SHP77 (cell line): ENCODE measurements at places on chromosomes 2 and 18.

GRCh38 chr2:159290289-159290907, 3.9 kb upstream of the WDSUB1 start:
- peak; percentile 34 for DNase-seq

DNA sequence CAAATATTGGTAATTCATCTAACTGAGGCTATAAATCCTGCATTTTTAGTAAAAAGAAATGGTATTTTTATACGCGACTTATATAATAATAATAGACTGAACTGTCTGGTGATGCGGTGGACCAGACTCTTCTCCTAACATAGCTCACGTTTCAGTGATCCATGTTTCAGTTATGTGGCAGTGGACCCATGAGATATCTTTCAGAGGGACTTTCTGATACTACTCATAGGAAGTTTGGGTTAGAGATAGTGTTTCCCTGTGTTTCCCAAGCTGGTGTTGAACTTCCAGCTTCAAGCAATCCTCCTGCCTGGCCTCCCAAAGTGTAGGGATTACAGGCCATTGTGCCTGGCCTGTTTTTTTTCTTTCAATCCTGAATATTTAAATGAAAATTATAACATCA, 59.2 kb downstream of the KCTD1 start:
- no peak for DNase-seq

- DNase-seq = no peak
Measured at GRCh38 chr2:15736396-15737180, 144.9 kb downstream of the DDX1 start.

- DNase-seq = no peak
Measured at GRCh38 chr2:40148334-40148733, 303.6 kb downstream of the SLC8A1 start.

GRCh38 chr18:80126797-80127196, 17.7 kb downstream of the ADNP2 start:
- no peak for DNase-seq

DNA sequence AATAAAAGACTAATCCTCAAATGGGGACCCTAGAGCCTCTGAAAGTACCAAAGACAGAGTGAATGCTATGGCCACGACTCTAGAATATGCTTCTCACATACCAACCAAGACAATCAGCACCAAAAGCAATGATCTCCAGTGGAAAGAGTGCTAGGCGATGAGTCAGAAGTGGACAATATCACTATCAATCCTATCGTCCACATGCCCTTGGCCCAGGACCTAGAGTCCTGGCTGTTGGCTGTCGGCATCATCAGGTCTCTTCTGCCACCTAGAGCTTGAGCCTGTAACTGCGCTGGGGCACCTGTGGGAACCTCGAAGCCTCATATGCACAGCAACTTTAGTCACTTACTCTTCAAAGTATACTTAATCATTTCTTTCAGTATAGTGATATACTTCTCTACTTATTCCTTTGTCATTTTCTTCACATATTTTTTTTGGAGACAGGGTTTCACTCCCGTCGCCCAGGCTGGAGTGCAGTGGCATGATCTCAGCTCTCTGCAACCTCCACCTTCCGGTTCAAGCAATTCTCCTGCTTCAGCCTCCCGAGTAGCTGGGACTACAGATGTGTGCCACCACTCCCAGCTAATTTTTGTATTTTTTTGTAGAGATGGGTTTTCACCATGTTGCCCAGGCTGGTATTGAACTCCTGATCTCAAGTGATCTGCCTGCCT, 29.7 kb downstream of the NOL10 start:
- peak; percentile 46 for DNase-seq

DNA sequence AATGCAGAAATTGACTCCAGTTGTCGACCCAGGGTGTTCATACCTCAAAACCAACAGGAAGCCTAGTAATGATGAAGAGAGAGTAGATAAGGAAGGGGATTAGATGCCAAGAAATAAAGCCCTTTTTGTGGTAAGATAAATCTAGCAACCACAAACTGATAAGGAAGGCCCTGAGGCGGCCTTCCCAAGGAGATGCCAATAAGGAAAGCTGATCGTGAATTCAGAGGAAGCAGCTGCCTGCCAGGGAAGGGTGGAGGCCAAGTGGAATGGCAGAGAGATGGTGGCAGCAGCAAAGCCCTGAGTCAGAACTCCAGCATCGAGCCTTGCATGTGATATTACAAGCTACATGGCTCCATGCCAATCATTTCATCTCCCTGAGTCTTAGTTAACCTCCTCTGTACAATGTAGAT, 126.3 kb downstream of the IRS1 start:
- DNase-seq = no peak

DNA sequence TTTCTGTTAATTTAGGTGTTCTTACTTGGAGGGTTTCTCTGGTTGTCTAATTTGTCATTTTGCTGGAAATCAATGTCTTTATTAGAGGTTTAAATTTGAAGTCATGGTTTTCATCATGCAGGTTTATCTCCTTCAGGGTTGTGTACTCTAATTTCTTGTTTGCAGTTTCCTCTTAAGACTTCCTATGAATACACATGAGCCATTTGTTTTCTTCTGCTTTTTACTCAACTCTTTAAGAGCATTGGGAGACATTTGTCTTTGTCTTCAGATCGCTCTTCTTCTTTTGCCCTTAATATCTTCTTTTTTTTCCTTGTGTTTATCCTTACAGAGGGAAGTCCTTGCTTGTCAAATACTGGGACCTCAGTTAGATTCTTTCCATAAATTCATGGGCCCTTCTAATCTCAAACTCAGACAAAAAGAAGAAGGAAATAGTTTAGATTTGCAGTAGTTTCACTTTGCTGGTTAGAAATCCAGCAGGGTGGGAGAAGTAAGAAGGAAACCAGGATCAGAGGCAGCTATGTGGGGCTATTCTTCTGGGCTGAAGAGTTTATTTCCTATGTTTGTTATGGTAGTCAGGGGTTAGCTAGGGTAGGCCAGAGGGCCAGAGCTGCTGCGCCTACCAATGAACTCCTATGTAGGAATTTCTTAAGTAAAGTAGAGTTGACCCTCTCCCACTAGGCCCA, 176.6 kb downstream of the DYSF start:
- no peak for DNase-seq

DNA sequence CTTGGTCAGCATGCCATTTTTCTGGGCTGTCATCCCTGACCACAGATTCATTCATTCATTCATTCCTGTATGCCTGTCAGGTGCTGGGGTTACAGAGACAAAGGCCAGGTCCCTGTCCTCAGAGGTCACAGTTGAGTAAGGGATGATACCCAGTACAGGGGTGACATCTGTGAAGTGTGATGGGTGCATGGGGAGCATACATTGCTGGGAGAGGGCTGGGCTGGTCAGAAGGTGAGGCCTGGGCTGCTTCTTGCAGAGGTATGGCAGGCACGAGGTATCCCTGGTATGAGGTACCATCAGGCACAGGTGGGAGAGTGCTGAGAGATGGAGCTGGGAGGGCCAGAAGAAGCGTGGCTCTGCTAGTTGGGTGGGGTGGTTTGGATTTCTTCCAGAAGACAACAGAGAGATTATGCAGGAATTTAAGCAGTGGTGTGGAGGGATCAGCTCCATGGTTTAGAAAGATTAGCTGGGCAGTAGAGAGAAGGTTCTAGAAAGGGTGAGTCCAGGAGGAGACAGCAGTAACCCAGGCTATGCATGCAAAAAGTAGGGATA, 181.9 kb upstream of the HAAO start:
- no peak for DNase-seq

DNA sequence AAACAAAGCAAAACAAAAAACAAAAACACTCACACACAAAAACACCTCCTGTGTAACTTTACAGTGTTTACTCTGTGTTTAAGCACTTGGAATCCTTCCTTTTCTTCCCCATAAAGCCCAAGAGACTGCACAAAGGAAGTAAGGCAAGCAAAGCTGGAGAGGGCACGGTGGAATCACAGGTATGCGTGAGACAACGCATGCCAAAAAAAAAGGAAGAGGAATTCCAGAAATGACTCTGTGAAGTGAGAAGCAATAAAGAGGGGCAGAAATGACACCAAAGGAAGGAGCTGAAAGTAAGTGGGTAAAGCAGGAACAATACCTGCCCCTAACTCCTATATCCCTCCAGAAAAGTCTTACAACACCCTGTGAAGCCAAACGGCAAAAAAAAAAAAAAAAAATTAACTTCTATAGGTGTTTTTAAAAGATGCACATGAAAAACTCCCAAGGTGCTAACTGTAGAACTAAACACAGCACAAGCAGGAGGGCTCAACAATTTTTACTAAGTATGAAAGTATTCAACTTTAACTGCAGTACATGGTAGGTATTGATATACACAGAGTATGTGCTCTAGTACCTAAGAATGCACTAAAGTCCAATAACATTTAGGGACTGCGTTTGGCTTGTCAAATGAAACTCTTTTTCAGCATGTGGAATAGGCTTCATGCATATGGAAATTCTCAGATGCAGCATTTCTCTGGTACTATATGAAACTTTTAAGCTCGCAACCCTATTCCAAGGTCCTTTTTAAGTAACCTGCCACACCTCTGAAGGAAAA, 9.1 kb downstream of the RND3 start:
- DNase-seq = no peak

- DNase-seq = no peak
Measured at GRCh38 chr2:58035352-58035751, 11.3 kb upstream of the VRK2 start.

GRCh38 chr2:209726311-209726710, 45.3 kb upstream of the UNC80 start:
- DNase-seq = no peak

DNA sequence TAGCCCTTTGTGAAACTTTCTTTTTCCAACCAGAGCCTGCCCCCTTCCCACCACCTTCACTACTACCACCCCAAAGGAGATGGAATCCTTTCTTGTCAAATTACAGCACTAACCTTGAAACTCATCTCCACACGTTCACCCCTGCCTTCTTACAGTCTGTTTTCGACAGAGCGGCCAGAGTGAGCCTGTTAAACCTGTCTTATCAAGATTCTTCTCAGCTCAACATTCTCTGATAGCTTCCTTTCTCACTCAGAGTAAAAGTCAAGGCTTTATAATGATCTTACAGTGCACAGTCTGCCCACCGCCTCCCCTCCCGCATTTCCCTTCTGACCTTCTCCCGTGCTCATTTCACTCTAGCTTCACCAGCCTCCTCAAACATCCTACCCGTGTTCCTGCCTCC, 56.0 kb downstream of the ARHGAP25 start:
- DNase-seq = no peak

DNA sequence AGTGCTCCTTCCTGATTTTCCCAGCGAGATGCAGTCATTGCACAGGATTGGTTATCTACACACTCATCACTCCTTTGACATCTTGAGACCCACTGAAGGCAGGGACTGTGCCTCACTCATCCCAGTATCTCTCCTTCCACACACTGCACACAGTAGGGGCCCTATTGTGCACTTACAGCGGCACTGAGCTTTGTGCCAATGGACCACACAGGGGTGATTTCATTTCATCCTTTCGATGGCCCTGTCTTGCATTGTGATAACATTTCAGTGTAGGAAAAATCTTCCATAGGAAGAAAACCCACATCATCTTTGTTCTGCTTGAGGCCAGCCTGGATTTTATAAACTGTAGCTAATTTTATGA, 11.0 kb upstream of the LRRFIP1 start:
- DNase-seq = no peak

- no peak for DNase-seq
Measured at GRCh38 chr18:2303517-2304238, 267.6 kb downstream of the METTL4 start.

- DNase-seq = no peak
Measured at GRCh38 chr2:112174383-112174782, 36.2 kb downstream of the FBLN7 start.

DNA sequence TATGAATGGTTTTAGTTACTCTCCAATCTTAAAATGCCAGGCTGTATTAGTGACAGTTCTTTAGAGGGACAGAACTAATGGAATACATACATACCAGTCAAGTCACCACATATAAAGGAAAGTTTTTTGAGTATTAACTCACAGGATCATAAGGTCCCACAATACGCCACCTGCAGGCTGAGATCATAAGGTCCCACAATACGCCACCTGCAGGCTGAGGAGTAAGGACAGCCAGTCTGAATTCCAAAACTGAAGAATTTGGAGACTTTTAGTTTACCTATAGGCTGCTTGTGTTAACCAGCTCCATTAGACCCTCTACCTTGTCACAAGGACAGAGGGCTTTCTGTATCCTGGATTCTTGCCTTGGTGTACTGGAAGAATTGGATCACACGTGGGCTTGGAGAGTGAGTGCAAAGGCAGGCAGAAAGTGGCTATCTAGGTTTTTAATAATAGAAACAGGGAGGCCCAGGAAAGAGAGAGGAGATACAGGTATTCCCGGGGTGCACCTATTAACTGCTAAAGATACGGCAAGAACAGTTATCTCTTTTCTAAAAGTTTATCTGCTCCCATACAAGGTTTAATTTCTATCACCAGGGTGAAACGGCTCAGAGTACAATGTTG, 234.9 kb upstream of the CYRIA start:
- DNase-seq = peak; percentile 0

GRCh38 chr2:165675551-165675968, 118.5 kb downstream of the GALNT3 start:
- DNase-seq = peak; percentile 31

GRCh38 chr2:158006961-158007719, 94.5 kb upstream of the UPP2 start:
- no peak for DNase-seq

- no peak for DNase-seq
Measured at GRCh38 chr18:74479486-74480148, 16.5 kb upstream of the CNDP2 start.

GRCh38 chr2:48075631-48076030, 169.3 kb upstream of the FBXO11 start:
- no peak for DNase-seq

DNA sequence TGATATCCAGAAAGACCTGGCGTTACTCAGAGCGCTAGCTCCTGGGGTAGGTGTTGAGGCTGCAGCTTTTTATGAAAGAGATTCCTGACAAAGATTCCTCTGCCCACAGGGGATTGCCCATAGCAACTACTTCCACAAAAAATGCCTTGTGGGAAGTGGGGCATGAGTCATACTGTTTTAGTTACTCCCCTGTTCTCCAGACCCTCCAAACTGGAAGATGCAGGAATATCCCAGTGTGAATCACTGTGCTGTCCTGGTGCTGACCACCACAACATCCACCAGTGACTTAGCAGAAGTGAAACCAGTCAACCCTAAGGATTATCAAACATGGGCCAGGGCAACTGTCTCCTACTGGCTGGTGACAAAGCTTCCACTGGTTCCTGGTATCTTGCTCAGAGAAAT, 61.8 kb downstream of the CDH2 start:
- DNase-seq = no peak
